ENCODE measurements at places on chromosomes 12 and 14. TPM values are rescaled to one million over a fixed set of nuclear protein-coding genes. Genes with fewer than 3 reads are reported as not detected.

Gene SERPINA5
- 0.57 TPM for polyA plus RNA-seq

Gene CLEC1B
- 1.8 TPM for polyA plus RNA-seq

Gene HOXC12
- polyA plus RNA-seq = not detected

Gene LALBA
- not detected for polyA plus RNA-seq

Gene RNASE3
- polyA plus RNA-seq = 0.65 TPM

Gene SCNN1A
- 4.9 TPM for polyA plus RNA-seq

Gene GLIPR1L2
- 3.6 TPM for polyA plus RNA-seq

GRCh38 chr12:96192926-96193573, 1.1 kb upstream of the ELK3 start:
- no peak for DNase-seq

GRCh38 chr14:100602621-100603230, 15.5 kb upstream of the BEGAIN start:
- no peak for DNase-seq

DNA sequence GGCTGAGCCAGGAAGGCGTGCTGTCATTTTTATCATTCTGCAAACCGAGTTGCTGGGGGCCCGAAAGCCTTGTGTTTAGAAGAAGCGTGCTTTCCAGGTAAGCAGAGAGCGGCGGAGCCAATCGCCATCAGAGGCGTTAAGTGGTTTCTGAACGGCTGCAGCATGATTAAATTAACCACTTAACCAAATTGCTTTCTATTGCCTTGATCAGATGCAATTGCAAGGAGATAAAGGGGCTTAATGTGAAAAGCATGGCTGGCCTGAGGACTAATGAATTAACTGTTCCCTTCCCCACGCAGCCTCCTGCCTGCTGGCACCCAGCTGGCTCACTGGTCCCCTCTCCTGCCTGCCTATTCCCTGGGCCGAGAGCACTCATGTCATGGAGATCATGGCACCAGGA, 36.6 kb upstream of the CHGA start:
- no peak for DNase-seq

DNA sequence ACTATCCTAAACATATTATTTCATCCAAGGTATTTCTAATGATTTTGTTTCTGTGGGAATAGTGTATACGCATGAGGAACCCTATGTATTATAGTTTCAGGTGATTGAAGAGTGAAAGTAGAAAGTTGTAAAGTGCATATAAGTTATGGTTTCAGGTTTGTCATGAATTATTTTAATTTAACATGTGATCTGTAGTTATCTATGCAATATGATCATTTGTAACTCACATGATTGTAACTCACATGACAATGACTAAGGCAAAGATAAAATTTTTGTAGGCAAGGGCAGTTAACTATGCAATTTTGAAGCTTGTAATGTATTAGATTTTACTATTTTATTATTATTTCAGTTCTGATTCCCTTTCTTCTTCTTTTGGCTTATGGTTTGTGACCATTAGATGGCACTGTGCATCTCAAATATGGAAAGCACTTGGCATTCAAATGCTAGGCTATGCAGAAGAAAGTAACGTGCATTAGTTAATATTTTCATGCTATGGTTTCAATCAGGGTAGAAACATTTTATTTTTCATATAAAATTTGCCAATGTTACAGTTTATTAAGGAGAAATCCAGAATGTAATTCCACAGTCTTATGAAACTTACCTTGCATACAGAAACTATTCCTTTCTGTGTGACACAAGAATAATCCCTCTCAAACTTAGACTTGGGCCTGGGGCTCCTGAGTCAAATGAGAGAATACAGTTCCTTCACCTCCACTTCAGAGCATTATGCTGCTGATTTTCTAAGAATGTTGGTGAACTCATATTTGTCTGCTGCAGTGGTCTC, 15.8 kb upstream of the TMEM30B start:
- peak; percentile 30 for DNase-seq

DNA sequence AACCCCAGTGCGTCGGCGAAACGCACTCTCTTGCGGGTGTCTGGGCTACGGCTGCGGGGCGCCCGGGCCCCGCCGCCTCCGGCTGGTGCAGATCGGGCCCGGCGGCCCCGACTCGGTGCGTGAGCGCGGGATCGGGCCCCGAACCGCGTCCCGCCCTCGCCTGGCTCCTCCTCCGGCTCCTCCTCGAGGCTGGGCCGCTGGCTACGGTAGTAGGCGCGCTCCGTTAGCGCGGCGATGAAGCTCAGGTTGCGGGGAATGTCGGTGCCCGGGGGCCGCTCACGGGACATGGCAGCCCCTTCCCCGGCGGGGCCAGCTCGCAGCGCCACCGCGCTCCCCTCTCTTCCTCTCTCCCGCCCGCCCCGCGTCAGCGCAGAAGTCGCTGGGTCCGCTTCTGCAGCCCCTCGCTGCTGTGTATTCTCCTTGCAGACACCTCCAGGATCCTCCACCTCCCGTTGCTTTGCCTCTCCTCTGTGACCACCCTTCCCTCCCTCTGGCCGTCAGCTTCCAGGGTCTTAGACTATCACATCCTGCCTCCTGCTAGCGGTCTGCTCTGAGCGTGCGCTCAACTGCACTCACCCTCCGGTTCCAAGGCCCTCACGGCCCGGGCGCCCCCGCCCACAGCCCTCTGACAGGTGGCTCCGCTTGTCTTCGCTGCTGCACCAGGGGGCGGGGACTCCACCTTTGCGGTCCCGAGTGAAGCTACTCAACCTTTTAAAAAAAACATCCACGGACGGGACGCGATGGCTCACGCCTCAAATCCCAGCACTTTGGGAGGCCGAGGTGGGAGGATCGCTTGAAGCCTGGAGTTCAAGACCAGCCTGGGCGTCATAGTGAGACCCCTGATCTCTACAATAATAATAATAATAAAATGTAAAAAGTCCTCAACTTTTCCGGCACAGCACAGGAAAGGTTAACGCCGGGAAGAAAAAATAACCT, at the start of gene PPP1R3E:
Gene PPP1R3E, minus strand, starts transcription at position 570 of the 936 bp plus-strand sequence. Its CDS starts 283 bp downstream, at position 287.
- peak; percentile 45 for DNase-seq

GRCh38 chr12:84411031-84411430, 501.6 kb downstream of the SLC6A15 start:
- no peak for DNase-seq

DNA sequence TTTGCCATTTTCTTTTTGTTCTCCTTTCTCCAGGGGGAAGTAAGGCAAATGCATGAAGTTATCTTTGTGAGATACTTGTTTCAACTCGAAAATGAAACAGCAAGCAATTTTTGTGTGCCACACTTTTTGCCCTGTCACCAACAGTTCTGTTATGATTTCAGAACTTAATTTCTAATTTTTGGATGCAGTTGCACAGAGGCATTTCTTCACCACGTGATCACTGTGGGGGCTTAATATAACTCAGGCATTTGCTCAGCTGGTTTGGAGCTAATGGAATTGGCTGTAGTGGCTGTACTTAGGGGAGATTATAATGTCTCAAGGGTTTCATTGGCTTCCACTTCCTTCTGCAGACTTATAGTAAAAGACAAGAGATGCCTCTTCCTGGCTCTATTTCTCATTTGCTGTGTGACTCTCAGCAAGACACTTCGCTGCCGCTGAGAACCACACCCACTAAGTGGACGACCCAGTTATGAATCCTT, 452.4 kb downstream of the RAD51B start:
- DNase-seq = no peak

DNA sequence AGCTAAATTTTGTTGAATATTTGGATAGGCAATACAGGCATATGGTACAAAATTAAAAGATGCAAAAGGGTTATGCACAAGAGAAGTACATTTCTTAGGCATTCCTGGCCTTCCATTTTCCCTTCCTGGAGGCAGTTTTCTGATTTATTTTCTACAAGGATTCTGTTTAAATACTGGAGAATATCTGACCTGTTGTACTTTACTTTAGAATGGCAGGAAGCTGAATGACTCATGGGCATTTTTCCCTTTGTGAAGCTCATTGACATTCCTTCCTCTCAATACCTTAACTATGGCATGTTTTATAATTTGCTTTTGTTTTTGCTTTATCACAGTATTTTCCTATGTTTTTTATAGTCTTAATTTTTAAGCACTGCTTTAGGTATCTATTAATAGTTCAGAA, 62.7 kb downstream of the RCOR1 start:
- no peak for DNase-seq

- DNase-seq = no peak
Observed at GRCh38 chr14:94373708-94374107, 14.7 kb downstream of the SERPINA1 start.

GRCh38 chr12:119842380-119842779, 34.7 kb downstream of the CIT start:
- DNase-seq = no peak

DNA sequence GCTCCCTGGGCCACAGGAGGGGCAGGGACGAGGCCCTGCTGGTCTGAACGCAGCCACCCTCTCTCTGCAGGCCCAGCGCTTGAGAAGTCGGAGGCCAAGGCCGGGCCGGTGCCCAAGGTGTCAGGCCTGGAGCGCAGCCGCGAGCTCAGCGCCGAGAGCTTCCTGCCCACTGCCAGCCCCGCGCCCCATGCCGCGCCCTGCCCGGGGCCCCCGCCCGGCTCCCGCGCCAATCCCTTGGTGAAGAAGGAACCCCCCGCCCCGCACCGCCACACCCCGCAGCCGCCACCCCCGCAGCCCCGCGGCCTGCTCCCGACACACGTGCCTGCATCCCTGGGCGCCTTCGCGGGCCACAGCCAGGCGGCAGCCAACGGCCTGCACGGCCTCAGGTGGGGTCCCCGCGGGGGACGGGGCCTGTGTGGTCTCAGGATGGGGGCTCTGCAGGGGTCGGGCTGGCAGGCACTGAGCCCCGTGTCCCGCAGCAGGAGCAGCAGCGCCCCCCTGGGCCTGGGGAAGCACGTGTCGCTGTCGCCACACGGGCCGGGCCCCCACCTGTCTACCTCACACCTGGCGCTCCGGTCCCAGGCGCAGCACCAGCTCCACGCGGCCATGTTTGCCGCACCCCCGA, 40.4 kb downstream of the LRCOL1 start:
- no peak for DNase-seq

DNA sequence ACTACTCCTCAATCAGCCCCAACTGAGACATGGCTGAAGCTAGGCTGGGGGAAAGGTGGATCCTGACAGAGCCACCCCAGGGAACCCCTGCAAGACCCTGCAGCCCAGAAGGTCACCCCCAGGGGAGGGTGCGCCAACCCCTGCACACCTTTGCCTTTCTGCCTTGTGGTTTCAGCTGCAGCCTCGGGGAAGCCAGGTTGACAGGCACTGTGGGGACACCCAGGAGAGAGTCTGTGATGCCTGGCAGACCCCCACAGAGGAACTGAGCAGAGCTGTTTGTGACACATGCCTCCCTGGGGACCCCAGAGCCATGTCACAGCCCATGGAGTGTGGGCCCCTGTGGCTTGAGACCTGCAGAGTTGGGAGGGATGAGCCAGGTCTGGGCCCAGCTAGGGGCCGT, 11.8 kb upstream of the HHIPL1 start:
- no peak for DNase-seq

- no peak for DNase-seq
Observed at GRCh38 chr14:92412912-92413311, 89.9 kb downstream of the SLC24A4 start.

- DNase-seq = no peak
Observed at GRCh38 chr12:75790219-75790618, 241.4 kb downstream of the PHLDA1 start.

All from right lung (tissue), 10 donors.